ENCODE measurements at places on chromosomes 2 and 18.

- no peak for DNase-seq
These were observed 67.4 kb downstream of the SH3YL1 start for GRCh38 chr2:196406-196805.

DNA sequence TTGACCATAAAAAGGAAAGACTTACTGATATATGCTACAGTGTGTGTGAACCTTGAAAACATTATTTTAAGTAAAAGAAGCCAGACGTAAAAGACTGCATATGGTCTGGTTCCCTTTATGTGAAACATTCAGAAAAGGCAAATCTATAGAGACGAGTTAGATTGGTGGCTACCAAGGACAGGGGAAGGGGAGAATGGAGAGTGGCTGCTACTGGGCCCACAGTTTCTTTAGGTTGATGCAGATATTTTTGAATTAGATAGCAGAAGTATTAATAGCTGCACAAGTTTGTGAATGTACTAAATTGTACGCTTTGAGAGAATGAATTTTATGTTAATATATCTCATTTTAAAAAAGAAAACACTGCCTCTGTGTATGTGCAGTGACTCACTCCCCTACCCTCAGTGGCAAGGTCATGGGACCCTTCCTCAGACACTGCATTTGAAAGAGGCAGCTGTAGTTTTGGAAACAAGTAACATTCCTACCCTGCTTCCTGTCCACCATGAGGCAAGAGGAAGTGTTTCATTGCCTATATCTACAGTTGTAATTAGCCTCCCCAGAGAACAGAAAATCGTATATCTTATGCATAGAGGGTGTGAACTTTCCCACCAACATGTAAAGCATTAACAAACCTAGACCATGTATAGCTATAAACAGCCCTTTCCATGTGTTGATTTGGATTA, 29.8 kb upstream of the ARMC9 start:
- no peak for DNase-seq

- no peak for DNase-seq
These were observed 31.0 kb upstream of the CATIP start for GRCh38 chr2:218325566-218326160.

GRCh38 chr2:216696321-216696720, 972 bp upstream of the IGFBP5 start:
- no peak for DNase-seq

DNA sequence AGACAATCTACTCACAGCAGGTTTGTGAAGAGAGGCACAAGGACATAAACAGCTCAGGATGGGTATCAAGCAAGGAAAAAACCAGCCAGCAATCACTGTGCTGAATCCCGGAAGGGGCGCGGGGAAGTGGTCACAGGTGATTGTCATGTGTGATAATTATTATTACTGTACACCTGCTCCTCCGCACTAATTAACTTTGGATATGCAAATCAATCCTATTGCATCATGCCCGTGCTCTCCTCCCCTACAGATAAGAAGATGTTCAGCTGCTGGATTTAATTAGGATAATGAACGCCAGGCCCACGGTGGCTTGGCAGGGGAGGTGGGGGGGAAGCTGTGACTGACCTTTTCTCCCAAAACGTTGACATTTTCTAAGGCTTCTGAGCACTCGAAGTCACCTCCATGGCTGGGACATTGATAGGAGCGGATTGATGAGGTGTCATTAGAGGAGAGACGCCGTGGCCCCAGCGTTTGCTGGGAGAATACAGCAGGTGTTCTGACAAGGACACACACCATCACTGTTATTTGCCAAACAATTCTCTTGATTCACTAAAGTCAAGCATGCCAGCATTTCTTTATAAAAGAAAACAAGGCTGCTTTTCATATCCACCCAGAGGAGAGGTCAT, 160.3 kb upstream of the VRK2 start:
- DNase-seq, result no peak

DNA sequence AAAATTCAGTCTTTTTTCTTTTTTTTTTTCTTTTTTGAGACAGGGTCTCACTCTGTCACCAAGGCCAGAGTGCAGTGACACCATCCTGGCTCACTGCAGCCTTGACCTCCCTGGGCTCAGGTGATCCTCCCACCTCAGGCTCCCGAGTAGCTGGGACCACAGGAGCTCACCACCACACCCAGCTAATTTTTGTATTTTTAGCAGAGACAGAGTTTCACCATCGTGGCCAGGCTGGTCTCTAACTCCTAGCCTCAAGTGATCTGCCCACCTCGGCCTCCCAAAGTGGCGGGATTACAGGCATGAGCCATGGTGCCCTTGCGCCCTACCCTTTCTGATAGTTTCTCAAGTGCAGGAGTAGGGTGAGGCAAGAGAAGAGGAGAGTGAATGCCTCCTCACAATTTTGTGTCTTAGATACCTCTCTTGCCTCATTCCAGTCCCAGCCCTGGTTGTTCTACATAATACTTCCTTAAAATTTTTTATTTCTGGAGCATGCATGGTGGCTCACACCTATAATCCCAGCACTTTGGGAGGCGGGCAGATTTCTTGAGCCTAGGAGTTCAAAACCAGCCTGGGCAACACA, 68.2 kb upstream of the CAB39 start:
- DNase-seq, result no peak

DNA sequence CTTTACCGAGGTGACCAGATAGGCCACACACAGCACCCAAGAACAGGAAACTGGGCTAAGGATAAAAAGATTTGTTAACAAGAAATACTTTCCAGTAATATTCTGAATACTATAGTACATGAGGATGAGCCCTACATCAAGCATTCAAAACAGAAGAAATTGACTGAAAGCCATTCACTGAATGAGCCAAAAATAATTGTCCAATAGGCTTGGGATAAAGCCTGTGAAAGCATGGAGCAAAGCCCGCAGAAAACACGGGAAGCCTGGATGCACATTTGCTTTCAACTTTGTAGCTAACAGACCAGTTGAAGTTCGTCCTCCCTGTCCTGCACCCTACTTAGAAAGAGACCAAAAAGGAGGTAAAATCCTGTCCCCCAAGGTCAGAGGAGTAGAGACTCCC, 56.3 kb downstream of the DIPK1C start:
- DNase-seq, result no peak

DNA sequence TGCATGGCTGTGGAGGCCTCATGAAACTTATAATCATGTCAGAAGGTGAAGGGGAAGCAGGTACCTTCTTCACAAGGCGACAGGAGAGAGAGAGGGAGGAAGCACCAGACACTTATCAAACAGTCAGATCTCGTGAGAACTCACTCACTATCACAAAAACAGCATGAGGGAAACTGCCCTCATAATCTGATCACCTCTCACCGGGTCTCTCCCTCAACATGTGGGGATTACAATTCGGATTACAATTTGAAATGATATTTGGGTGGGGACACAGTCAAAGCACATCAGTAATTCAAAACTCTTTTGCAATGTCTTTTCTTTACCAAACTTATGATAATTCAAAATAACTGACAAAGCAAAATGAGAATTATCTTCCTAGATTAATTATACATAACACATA, 8.5 kb upstream of the CCDC68 start:
- no peak for DNase-seq

DNA sequence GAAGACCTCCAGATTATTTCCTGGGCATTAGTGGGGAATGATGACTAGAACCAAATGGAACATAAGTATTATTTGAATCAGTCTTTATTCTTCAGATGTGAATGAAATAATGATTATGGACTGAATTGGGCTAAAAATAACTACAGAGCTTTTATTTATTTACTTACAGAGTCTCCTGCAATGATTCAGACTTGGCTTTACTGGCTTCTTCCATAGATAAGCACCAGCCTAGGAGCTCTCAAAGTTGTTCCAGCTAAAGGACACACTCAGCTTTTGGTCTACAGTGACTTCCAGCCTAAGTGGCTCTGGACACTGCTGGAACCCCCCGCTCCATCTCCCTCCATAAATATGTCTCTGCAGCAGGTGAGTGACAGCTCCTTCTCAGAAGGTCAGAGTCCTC, 24.3 kb upstream of the ARHGAP25 start:
- DNase-seq, result no peak

DNA sequence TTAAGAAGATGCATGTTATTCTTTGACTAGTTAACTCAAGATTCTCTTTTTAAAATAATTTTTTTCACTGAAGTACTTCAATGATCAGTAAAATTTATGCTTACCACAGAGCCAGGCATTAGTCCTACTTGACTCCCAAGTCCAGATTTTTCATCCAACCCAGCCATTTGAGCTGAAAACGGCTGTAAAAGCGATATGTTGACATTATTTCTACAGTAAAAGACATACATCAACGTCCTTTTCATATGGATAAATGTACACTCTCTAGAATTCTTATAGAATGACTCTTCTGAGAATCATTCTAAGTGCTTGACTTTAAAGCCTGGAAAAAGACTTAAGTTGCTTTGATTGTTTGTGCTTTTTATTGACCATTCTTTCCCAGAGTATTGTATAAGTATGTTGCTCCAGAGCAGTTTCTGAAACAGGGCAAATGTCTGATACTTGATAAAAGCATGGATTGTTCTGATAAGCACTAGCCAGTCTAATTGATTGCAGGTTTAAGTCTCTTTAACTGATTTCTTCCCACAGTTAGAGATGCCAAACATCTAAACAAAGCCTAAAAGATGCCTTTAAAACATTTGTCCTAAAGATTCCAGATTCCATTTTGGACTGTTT, 90.9 kb downstream of the COL5A2 start:
- DNase-seq, result no peak

GRCh38 chr2:47520825-47521665, 118.1 kb downstream of the MSH2 start:
- peak; percentile 72 for DNase-seq

DNA sequence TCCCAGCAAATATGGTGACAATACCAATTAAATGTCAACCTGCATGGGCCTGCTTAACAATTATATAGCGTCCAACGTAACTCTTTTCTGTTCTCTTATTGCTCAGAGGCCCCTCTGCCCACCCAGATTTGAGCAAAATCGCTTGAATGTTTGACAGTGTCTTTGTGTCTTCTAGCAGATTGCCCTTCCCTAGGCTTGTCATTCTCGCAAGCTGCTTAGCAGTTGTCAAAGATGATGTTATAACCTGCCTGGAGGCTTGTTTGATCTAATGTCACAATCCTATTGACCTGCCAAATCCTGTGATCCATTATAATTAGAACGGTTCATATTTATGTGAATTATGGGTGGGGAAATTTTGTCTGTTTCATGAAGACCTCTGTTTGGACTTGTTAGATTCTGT, 108.8 kb downstream of the FARSB start:
- DNase-seq, result no peak

GRCh38 chr2:20514596-20515269, 67.9 kb downstream of the RHOB start:
- DNase-seq, result no peak

GRCh38 chr2:36911012-36911411, 55.3 kb downstream of the STRN start:
- DNase-seq, result no peak

- no peak for DNase-seq
These were observed at the start of gene MAB21L4 for GRCh38 chr2:240895656-240896388. MAB21L4 (minus strand) TSS chr2:240896156; CDS start chr2:240895997, 159 bp downstream.

DNA sequence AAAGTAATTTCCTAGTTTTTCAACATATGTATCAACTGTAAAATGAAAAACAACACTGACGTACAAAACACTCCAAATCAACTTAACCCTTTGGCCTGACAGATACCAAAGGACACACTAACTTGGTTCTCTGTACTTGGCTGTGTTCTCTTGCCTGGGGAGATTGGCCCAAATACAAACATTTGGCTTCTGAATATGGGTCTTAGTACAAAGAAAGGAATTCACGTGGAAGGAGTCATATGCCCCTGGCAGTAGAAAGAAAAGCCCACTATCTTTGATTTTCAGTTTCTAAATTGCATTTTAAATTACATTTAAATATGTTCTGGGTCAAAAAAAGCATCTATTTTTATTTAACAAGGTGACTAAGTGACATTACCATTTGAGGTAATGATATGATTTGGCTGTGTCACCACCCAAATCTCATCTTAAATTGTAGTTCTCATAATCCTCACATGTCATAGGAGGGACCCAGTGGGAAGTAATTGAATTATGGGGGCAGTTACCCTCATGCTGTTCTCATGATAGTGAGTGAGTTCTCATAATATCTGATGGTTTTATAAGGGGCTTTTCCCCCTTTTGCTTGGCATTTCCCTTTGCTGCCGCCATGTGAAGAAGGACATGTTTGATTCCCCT, 153.6 kb upstream of the CCDC195 start:
- no peak for DNase-seq

- DNase-seq, result no peak
These were observed 69.4 kb downstream of the ANKRD44 start for GRCh38 chr2:197241153-197241552.

GRCh38 chr2:64737547-64737946, 83.8 kb upstream of the SERTAD2 start:
- DNase-seq, result no peak

GRCh38 chr2:72745679-72746368, 80.0 kb downstream of the EXOC6B start:
- peak; percentile 2 for DNase-seq

DNA sequence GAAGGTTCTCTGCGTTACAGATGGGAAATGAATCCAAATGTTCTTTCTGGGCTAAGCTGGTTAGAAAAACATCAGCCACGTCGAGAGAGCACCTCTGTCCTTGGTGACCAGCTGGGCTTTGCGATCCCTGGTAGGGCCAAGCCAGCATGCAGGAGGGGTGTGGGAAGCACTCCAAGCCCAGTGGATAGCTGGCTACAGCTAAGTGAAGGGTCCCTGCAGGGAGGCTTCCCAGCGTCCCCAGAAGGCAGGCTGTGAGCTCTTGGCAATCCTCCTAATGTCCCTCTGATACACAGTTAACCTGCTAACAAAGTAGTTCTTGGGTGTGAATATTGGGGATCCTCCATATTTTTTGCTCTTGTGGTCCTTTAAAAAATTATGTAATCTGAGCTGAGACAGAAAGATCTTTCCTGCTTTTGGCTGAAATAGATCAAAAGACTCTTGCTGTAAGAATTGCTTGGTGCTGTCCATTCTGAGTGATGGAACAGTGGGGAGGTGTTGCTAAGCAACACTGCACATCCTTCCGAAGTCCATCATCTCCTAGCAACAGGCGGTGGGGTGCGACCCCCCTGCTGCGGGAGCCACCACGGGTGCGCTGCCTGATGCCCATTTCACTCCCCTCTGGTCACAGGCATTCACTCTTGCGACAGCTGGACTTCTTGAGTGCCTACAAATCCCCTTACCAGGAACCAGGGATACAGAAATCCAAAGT, 88.5 kb upstream of the UXS1 start:
- no peak for DNase-seq

Measured in activated CD4-positive, alpha-beta T cell treated with anti-CD3 and anti-CD28 coated beads for 4 hours (primary cell).